ENCODE measurements at places on chromosomes 11 and 22.

GRCh38 chr11:112355726-112356125 lies 95.1 kb upstream of the PLET1 start:
- DNase-seq: no peak

- no peak for DNase-seq
Measured at GRCh38 chr11:104738208-104738607, 160.1 kb downstream of the CASP12 start.

DNA sequence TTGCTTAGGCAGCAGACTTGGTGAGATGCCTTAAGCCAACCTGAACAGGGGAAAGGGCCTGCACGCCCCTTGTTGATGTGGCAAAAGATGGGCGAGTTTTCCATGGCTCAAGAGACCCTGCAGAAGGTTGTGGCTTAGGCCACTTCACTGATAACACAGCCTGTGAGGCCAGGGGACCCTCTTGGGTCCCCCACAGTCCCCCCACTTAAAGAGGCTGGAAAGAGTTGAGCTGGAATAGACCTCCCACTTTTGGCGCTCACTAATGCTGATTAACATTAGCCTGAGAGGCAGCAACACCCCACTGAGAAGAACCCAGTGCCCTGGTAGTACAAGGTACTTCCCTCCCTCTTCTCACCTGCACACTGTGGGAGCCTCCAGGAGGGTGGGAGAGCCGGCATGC lies 107.5 kb downstream of the TRIM29 start:
- no peak for DNase-seq

- DNase-seq: no peak
Measured at GRCh38 chr11:110833033-110833484, 120.8 kb upstream of the ARHGAP20 start.

GRCh38 chr22:39498368-39498767 lies 3.7 kb upstream of the MIEF1 start:
- DNase-seq: no peak

DNA sequence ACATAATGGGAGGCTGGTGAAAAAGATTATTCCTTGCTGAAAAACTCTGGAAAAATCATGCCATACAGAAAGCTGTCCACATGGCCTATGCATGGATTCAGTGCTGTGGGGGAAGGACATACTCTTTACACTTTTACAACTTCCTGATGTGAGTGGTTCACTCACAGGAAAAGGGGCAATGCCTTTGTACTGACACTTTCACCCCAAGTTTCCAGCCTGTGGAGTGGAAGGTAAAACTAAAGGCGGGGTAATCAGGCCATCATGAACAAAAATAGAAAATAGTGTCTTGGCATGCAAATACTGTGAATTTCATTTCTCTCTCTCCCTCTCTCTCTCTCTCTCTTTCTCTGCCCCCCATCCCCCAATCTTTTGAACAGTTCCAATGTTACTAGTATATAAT lies 281.8 kb downstream of the ETS1 start:
- no peak for DNase-seq

GRCh38 chr11:47766509-47767227 lies 473 bp downstream of the FNBP4 start:
- peak; percentile 81 for DNase-seq

DNA sequence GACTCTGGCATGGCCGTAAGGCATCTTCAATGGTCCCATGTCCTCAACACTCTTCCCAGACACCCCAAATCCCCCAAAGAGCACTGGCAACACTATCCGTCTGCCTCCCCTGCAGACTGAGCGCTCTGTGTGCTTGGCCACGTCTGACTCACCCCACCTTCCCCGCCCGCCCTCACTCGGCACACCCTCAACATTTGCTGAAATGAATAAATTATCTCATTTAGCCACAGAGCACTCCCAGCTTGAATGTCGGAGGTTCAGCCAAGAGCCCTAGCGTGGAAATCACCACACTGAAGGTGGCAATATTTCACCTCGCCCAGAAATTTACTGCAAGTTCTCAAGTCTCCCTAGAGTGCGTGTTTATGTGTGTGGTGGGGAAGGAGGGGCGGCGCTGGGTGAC lies 46.6 kb upstream of the TCF20 start:
- DNase-seq: peak; percentile 86

DNA sequence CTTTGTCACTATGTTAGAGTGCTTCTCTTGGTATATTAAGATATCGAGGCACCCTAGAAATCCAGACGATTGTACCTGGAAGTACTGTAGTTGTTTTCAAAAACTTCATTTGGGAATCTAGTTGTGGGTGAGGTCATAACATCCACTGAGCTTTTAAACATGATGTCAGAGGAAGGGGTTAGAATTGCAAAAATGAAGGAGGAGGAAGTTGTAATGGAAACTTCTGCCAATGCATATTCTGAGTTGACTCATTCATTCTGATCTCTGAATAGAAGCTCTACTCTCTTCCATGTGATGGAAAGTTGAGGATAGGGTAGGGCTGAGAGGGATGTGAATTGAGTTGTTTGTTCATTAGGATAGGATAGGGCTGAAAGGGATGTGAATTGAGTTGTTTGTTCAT lies 7.7 kb downstream of the CD44 start:
- no peak for DNase-seq

- DNase-seq: no peak
Measured at GRCh38 chr11:119641983-119642745, 86.8 kb downstream of the NECTIN1 start.

DNA sequence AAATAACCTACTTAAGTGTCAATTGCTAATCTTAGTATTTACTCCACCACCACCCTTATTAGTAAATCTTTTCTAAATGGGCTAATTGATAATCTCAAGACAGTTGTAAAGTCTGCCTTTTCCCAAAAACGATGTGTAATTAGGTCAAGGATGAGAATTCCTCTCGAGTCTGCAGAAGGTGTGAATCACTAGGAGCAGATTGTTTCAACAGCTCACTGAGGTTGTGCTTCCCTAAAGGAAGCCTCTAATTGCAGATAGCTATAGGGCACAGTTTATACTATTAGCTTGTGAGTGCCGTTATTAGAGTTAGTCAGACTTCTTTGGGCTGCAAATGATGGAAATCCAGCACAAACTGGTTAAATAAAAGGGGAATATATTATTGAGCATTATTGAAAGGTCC lies 84.9 kb downstream of the C11orf91 start:
- no peak for DNase-seq

DNA sequence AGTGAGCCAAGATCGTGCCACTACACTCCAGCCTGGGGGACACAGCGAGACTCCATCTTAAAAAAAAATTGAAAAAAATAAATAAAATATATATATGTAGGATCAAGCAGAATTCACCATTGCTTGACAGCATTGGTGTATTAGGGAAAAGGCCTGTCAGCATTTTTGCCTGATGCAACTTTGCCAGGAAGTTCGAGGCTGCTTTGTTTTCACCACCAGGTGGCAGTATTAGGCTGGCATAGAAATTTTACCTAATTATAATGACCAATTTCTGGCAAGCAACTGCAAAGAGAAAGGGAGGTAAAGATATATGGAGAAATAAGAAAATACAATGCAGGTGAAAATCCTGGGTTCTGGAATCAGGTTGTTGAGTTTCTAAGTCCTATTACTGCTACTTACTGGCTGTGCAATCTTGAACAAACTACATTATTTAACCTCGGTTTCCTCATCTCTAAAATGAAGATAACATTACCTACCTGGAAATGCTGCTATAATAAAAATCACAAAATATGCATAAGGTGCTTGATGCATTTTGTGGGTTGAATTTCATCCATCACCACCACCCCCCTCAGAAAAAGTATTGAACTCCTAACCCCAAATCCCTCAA lies 24.7 kb downstream of the LAYN start:
- DNase-seq: peak; percentile 68

GRCh38 chr11:84240847-84241246 lies 954.7 kb upstream of the CCDC90B start:
- no peak for DNase-seq

- DNase-seq: no peak
Measured at GRCh38 chr11:122163053-122163819, 47.2 kb upstream of the BLID start.

GRCh38 chr22:39290724-39291161 lies 28.7 kb downstream of the RPL3 start:
- DNase-seq: no peak

- peak; percentile 28 for DNase-seq
Measured at GRCh38 chr22:38843201-38843656, 599 bp downstream of the NPTXR start.

GRCh38 chr11:71428861-71429435 lies 19.2 kb downstream of the DHCR7 start:
- no peak for DNase-seq

- DNase-seq: no peak
Measured at GRCh38 chr22:44380756-44381486, 68.2 kb upstream of the SHISAL1 start.

DNA sequence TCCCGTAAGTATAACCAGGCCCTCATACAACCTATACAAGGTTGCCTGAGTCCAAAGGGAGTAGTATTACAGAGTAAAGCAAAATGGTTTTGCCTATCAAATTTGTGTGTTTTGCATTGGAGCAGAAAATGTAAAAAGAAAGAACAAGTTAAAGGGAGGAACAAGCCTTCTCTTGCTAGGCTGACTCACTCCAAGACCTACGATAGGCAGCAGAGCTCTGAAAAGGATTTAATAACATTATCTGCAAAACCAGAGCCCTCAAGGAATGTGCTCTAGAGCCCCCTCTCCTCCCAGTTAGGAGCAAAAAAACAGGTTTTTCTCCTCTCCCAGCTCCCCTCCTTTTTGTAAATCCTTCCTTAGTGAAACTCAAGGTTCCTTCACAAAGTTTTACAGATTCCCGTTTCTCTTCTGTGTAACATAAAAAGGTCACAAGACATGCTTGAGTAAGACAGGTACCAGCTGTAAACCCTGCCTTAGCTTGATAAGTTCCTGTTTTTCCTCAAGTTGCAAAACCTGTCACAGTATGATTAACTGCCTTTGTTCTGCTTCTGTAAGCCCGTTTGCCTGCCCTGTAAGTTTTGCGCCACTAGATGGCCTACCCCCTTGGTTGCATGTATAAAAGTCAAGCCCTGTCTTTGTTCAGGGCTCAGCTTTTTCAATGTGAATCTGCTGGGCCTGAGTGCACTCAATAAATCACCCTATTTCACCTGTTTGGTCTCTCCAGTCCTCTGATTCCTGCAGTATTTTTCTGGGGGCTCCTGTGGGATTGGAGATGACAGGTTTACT lies 498.2 kb downstream of the KCNA4 start:
- DNase-seq: no peak

- no peak for DNase-seq
Measured at GRCh38 chr11:125378571-125378970, 117.5 kb downstream of the FEZ1 start.

DNA sequence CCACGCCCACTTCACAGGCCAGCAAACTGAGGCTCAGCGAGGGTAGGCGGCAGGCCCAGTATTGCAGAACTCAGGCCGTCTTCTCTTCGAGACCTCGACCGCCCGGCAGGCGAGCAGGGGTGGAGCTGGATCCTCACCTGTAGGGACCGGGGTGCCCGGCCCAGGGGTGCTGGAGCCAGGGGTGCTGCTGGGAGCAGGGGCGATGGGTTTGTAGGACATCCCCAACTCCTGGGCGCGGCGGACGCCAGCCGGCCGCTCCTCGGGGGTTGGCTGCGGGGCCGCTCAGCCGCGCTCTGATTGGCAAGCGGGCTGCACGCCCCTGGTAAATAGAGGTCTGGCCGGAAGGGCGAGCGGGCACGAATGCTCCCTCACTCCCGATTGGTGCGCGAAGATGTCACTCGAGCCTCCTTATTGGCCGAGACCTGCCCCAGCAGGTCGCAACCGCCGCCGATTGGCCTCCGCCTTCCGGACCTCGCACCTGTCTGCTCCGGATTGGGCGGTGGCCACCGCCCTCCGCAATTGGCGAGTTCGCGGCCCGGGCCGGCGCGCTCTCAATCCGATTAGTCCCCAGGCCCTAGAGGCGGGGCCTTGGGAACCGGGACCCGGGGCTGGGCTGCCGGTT lies at the start of gene CDK2AP2:
Gene CDK2AP2 (minus strand): TSS at position 299 of the 622 bp plus-strand sequence. CDS start 80 bp downstream, at position 219.
- DNase-seq: peak; percentile 100

DNA sequence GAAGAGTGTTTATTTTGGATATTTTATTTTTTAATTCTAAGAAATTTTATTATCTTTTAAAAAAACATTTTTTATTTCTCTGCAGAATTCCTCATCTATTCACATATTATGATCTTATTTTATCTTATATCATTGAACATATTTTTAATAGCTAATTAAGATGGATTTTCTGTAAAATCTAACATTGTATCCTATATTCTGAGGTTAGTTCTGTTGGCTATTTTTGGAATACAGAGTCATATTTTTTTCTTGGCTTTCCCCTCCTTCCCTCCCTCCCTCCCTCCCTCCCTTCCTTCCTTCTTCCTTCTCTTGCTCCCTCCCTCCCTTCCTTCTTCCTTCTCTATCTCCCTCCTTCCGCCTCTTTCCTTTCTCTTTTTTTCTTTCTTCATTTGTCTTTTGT lies 2326.6 kb upstream of the RAG2 start:
- no peak for DNase-seq

DNA sequence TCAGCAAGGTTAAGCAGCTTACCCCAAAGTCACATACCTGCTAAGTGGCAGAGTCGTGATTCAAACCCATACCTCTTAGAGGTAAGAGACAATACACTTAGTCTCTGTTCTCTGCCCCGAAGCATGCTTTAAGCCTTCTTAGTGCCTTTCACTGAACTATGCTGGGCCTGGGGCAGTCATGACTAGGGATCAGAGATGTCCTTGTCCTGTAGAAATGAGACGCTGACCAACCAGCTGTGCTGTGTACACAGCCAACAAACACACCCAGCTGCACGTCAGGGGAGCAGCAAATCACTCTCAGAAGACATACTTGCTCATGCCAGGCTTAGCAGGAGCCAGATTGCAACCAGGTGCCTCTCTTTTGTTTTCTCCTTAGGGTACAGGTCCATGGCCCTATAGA lies 255.7 kb downstream of the BUD13 start:
- DNase-seq: no peak

GRCh38 chr11:75557666-75558494 lies 4.2 kb upstream of the SERPINH1 start:
- DNase-seq: peak; percentile 41

GRCh38 chr11:31995525-31996094 lies 95.3 kb upstream of the RCN1 start:
- DNase-seq: no peak

- no peak for DNase-seq
Measured at GRCh38 chr11:46972821-46973220, 36.3 kb downstream of the CSTPP1 start.

GRCh38 chr11:37544491-37544890 lies 946.5 kb upstream of the RAG2 start:
- DNase-seq: no peak

DNA sequence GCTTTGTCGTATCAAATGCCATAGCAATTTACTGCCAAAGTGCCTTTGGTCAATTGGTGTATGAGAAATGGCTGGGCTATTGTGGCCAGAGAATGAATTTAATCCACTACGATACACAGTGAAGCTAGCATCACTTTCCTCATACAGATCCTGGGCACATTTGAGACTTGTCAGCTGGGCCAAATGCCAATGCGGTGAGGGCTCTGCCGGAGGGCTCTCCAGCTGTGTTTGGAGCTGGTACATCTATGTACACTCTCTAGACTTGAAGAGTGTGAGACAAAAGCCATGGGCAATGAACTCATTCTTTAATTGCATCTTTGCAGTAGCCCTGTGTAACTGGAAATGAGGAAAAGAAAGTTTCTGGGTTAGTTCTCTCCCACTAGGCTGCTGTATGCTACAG lies 1052.9 kb downstream of the NTM start:
- no peak for DNase-seq
